Esophagus muscularis mucosa (tissue), 4 donors: ENCODE measurements at places on chromosomes 16 and 17. TPM values are rescaled to one million over a fixed set of nuclear protein-coding genes. Genes with fewer than 3 reads are reported as not detected.

The NPIPB9 gene
- 0.91 TPM for total RNA-seq

- no peaks in the 10 kb centered on the region for H3K36me3 ChIP-seq
- H3K27me3 ChIP-seq: no peaks in the 10 kb centered on the region
- H3K27ac ChIP-seq: peak overlapping the region; percentile 65
- no peak overlapping the region for H3K4me3 ChIP-seq
Measured at GRCh38 chr17:30344283-30345088, 10.6 kb upstream of the TMIGD1 start.

DNA sequence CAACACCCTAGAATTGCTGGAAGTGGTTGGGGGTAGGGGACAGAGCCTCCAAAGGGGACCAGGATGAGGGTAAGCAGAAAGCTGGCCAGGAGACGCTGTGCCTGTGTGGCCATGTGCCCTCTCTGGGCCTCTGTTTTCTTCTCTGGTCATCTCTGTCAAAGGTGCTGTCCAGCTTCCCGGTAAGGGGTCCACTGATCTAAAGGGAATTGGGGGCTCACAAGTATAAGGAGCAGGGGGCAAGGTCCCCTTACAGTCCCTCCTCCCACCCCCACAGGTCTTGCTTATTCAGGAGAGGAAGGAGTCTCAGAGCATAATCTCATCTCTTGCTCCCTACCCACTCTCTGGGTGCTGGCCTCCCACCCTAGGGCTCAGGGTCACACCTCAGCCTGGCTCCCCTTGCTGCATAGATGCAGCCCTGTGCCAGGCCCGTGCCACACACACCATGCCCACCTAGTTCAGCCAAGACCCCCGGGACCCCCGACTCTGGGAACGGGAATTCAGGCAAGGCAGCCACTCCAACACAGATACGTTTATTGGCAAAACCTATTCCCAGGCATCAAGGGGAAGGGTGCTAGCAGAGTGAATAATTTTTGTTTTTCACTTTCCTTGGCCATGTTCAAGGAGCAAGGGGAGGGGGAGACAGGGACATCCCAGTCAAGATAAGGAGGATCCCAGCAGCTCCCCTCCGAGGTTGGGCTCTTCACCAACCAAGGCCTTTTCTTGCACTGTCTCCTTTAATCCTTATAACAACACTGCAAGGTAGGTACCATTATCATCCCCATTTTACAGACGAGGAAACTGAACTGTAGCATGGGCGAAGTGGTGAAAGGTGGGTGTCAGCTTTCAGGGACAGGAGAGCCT is 19.8 kb downstream of the SLC4A1 start:
- H3K27ac ChIP-seq: no peak overlapping the region
- no peaks in the 10 kb centered on the region for H3K27me3 ChIP-seq
- no peak overlapping the region for H3K4me3 ChIP-seq
- DNase-seq: no peak

- H3K27me3 ChIP-seq: no peaks in the 10 kb centered on the region
- H3K4me1 ChIP-seq: peaks cover 66% of the 10 kb centered on the region
- peak overlapping the region; percentile 57 for H3K27ac ChIP-seq
- no peak for DNase-seq
Measured at GRCh38 chr16:4388271-4389021, 16.8 kb downstream of the VASN start.

- no peak overlapping the region for H3K4me3 ChIP-seq
- H3K27ac ChIP-seq: no peak overlapping the region
- H3K4me1 ChIP-seq: peaks cover 38% of the 10 kb centered on the region
- H3K36me3 ChIP-seq: no peaks in the 10 kb centered on the region
- no peak for DNase-seq
Measured at GRCh38 chr17:28969706-28970393, 18.5 kb upstream of the PHF12 start.

The NETO2 gene
- 0.83 TPM for total RNA-seq

DNA sequence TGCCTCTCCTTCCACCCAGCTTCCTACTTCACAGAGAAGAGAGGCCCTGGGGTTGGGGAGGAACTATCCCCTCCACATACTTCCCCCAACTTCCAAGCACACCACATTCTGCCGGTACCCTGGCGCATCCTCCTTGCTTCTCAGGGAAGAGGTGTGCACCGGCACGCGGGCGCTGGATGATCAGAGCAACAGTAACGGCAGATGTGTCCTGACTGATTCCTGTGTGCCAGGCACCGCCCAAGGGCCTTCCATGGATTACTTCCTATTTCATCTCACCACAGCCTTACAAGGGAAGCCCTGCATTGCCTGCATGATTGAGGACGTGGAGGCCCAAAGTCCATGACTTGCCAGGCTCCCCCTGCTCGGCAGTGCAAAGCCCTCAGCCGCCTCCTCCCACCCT is 21.1 kb upstream of the MLKL start:
- no peak overlapping the region for H3K4me3 ChIP-seq
- DNase-seq: no peak
- no peak overlapping the region for H3K27ac ChIP-seq

DNA sequence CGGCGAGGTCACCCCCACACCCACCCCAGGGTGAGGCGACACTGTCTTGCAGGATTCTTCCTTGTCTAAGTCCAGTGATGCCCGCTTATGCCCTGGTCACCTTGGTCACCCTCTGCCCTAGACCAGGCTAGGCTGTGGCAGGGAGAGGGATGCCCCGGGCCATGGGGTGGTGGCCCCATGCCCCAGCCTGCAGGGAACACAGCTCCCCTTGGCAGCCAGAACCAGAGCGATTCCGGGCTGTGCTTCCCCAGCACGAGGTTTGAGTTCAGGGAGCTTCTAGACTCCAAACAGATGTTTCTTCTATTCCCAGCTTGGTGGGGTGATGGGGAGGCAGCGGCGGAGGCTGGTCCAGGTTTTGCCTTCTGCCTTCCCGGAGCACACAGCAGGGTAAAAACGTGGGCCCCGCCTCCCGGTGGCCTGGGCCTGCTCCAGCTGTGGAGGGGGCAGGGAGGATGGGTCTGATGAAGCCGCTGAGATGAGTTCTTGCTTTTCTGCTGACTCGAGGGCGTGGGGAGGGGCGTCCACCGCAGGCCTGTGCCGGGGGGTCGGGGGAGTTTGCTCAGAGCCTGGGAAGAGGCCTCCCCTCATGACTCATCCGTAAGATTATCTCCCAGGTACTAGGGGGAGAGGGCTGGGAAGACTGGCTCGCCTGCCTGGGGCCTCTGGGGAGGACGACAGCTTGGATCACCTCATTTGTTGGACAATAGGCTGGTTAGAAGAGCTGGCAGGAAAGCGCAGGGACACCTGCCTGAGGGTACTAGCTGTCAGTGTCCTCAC is 15.4 kb downstream of the SMTNL2 start:
- H3K36me3 ChIP-seq: peaks cover 12% of the 10 kb centered on the region
- H3K4me1 ChIP-seq: peaks cover 47% of the 10 kb centered on the region
- no peaks in the 10 kb centered on the region for H3K27me3 ChIP-seq
- H3K27ac ChIP-seq: peak overlapping the region; percentile 87
- no peak for DNase-seq

DNA sequence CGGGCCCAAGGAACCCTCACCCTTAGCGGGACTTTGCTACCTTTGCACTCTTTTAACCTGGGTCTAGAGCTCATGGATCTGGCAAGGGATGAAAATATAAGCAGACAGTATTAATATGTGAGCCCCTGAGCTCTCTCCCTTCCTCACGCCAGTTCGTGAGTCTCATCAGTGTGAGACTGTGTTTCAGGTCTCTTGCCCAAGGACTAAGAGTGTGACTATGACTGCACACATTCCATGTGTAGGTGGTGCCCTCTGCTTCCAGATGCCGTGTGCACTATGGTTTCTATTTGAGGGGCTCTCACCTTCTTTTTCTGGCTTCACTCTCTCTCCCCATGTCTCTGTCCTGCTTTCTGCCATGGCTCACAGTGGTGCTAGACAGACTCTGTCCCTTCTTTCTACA is 40.5 kb downstream of the DHRS7B start:
- H3K27ac ChIP-seq: peak overlapping the region; percentile 73
- DNase-seq: no peak
- peaks cover 8% of the 10 kb centered on the region for H3K36me3 ChIP-seq
- no peaks in the 10 kb centered on the region for H3K27me3 ChIP-seq
- H3K4me1 ChIP-seq: peaks cover 60% of the 10 kb centered on the region

The VPS35 gene
- 62.3 TPM for total RNA-seq

GRCh38 chr16:75764154-75764768 is 38.0 kb upstream of the CPHXL start:
- no peaks in the 10 kb centered on the region for H3K27me3 ChIP-seq
- H3K27ac ChIP-seq: no peak overlapping the region
- H3K4me1 ChIP-seq: peaks cover 4% of the 10 kb centered on the region
- DNase-seq: no peak

The CACNG5 gene
- total RNA-seq: not detected

- H3K27me3 ChIP-seq: no peaks in the 10 kb centered on the region
- no peak for DNase-seq
- no peak overlapping the region for H3K4me3 ChIP-seq
- no peaks in the 10 kb centered on the region for H3K36me3 ChIP-seq
- H3K4me1 ChIP-seq: no peaks in the 10 kb centered on the region
- no peak overlapping the region for H3K27ac ChIP-seq
Measured at GRCh38 chr17:72422505-72423285, 301.9 kb downstream of the SOX9 start.

The SPN gene
- total RNA-seq: 3.0 TPM

DNA sequence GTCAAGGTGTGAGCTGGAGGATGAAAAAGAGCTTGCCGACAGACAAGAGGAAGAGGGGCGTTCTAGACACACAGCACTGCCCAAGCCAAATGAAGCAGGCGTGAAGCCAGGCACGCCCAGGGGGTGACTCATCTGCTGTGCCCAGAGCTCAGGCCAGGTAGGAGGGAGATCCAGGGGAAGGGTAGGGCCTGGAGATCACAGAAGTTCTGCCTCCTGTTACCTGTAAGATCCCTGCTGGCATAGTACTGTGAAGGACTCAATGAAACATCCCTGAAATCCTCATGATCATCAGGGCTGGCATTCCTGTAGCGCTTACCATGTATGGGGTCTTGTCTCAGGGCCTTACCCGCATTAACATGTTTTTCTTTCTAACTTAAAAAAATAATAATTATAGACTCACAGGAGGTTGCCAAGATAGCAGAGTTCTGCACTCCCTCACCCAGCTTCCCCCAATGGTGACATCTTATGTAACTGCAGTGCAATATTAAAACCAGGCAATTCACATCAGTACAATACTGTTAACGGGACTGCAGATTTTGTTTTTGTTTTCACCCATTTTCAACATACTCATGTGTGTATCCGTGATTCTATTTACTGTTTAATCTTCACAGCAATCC is 158.6 kb downstream of the XYLT1 start:
- peaks cover 14% of the 10 kb centered on the region for H3K4me1 ChIP-seq
- H3K27ac ChIP-seq: peak overlapping the region; percentile 94
- no peaks in the 10 kb centered on the region for H3K27me3 ChIP-seq

- H3K27me3 ChIP-seq: no peaks in the 10 kb centered on the region
- no peak overlapping the region for H3K4me3 ChIP-seq
- no peak for DNase-seq
Measured at GRCh38 chr16:27364493-27365141, 37.4 kb upstream of the IL21R start.

DNA sequence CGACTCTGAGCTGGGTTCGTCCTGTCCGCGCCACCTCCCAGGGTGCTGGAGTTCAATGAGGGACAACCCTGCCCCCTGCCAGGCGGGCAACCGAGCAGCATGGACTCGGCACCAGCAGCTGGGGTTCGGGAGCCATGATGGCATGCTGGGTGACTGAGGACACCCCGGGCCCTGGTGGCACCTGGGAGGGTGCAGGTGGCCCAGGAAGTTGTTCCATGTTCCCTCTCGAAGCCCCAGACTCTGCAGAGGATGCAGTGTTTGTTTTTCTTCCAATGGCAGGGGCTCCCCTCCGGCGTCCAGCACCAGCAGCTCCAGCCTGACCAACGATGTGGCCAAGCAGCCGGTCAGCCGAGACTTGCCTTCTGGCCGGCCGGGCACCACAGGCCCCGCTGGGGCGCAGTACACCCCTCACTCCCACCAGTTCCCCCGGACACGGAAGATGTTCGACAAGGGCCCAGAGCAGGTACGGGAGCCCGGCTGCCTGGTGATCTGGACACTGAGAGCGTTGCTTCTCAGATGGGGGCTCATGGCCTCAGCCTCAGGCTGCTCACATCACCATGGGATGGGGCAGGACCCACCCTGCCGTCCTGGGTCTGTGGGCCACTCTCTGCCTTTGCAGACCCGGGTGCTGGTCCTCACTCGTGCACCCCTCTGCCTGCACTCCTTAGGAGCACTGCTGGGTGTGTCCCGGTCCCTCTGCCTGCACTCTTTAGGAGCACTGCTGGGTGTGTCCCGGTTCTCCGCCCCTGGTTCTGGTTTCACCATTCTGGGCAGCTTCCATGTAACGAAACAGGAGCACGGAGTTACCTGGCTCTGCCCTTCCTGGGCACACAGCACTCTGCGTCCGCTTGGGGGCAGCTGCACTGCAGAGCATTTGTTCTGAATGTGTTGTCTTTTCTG is 68.2 kb upstream of the CHMP6 start:
- H3K27me3 ChIP-seq: no peaks in the 10 kb centered on the region
- H3K27ac ChIP-seq: no peak overlapping the region
- no peak for DNase-seq
- no peak overlapping the region for H3K4me3 ChIP-seq
- peaks cover 38% of the 10 kb centered on the region for H3K4me1 ChIP-seq

The MT1A gene
- total RNA-seq: 21.3 TPM

DNA sequence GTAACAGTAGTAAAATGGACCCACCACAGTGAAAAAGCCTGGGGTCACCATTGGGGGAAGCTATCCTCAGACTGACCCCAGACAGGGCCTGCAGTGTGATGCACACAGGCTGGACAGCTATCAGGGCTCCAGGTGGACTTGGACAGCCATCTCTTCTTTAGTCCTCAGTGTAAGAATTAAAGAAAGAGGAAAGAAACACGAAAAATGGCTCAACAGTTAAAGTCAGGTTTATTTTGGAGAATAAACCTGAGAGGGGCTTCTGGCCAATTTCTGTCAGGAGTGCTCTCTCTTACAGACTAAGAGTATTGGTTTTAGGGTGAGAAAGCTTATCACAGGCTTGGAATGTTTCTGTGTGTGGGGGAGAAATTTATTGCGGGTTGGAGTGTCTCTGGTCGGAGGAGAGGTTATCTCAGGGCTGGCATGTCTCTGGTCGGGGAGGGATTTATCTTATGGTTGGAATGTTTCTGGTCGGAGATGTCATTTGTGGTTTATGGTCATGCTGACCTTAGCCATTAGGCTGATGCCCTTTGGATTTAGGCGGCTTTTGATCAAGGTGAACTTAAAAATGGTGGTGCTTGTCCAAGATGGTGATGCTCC is 10.8 kb upstream of the B4GALNT2 start:
- DNase-seq: no peak
- no peak overlapping the region for H3K4me3 ChIP-seq
- no peaks in the 10 kb centered on the region for H3K4me1 ChIP-seq
- no peaks in the 10 kb centered on the region for H3K36me3 ChIP-seq
- no peaks in the 10 kb centered on the region for H3K27me3 ChIP-seq
- no peak overlapping the region for H3K27ac ChIP-seq

The ASGR1 gene
- total RNA-seq: 0.52 TPM
